ENCODE measurements at places on chromosomes 2 and 18. TPM values are rescaled to one million over a fixed set of nuclear protein-coding genes. Genes with fewer than 3 reads are reported as not detected.
A peak's percentile ranks its signal among the peaks of the same experiment; 100 is the strongest.

GRCh38 chr2:27552941-27553340 is 29.9 kb upstream of the ZNF512 start:
- DNase-seq, result no peak

GRCh38 chr2:3513026-3513810 is 6.1 kb downstream of the ADI1 start:
- DNase-seq, result no peak

GRCh38 chr2:17733599-17733998 is 20.0 kb downstream of the SMC6 start:
- DNase-seq, result no peak

GRCh38 chr2:172465417-172466334 is 38.3 kb downstream of the ITGA6 start:
- DNase-seq, result peak; percentile 71

GRCh38 chr2:124778076-124778475 is 753.0 kb downstream of the CNTNAP5 start:
- no peak for DNase-seq

DNA sequence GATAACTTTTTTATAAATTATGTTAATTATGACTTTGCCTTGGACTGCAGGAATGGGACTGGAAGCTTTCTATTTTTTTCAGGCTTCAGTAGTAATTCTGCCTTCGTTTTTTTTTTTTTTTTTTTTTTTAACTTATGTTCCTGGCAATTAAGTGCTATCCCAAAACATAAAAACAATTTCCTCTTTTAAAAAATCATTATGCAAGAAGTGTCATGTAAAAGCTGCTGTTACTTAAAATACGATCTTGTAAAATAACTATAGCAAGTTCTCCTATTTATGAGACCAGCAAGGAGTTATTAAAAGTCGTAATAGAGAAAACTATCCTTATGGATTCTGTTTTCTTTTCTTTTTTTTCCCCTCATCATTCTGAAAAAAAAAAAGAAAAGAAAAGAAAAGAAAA is 301.6 kb upstream of the FBXO11 start:
- no peak for DNase-seq

DNA sequence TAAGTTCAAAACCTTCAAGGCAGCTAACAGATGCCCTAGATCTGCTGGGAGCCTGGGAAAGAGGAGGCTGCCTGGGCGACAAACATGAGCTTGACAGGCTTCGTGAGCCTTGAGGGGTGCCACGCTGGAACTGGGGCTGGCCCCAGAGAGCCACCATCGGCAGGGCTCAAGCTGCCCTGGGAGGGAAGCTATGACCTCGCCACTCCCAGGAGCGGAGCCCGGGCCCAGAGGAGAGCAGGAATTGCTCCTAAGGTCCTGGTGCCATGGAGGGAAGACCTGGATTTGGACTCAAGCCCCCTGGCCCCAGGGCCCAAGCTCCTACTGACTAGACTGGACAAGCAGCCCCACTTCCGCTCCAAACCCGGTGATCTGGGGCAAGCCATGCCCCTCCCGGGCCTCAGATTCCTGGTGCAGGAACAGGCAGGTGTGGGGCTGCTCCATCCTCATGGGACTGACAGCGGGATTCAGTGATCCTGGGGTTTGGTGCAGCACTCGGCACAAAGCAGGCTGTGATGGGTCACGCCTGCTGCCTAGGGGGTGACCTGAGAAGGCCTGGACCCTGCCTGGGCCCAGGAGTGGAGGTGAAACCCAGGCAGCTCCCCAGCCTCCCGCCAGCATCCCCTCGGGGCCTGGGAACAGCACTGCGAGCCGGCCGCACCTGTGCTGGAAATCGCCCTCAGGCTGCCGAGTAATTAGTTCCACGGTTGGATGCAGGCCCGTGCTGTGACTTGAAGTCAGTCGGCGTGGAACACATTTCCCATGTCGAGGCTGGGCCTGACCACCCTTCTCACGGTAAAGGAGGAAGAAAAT is 246.9 kb downstream of the NDUFA10 start:
- DNase-seq, result no peak

- no peak for DNase-seq
These were observed 311.7 kb upstream of the PKDCC start for GRCh38 chr2:41736105-41736567.

DNA sequence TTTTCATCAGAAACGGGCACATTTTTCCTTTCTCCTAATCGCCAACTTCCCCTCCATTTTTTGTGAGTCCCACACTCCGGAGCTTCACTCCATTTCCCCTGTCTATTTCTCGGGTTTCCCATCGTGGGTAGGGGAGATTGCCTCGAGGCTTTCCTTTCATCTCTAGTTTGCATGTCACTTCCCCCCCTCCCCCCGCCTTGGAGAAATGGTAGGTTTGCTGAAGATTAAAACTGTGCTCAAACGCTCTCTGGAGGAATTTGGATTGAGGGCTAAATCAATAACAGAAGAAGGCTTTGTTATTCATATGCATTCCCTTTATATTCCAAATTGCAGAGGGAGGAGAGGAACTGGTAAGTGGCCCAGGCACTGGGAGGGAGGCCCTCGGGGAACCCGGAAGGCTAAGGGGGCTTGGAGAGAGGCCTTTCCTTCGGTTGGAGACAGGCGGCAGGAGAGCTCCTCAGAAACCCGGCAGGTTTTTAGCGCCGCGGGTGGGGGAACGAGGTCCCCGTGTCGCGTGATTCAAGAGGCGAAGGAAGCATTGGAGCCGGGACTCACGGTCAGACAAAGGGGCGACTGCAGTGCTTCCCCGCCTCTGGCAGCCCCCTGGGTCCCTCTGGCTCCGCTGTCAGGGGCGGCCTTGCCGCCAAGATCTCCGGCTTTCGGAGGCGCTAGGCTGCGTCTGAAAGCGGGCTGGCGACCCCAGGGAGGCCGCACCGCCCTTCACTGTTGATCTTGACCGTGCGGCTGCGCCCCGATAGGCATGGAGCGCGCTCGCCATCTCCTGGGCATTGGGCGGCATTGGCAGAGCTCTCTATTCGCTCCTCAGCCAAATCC is 2.4 kb upstream of the HOXD12 start:
- peak; percentile 40 for DNase-seq

GRCh38 chr2:240426845-240427721 is 8.4 kb upstream of the GPC1 start:
- DNase-seq, result no peak

GRCh38 chr2:165959371-165959770 is 5.8 kb upstream of the TTC21B start:
- DNase-seq, result no peak

DNA sequence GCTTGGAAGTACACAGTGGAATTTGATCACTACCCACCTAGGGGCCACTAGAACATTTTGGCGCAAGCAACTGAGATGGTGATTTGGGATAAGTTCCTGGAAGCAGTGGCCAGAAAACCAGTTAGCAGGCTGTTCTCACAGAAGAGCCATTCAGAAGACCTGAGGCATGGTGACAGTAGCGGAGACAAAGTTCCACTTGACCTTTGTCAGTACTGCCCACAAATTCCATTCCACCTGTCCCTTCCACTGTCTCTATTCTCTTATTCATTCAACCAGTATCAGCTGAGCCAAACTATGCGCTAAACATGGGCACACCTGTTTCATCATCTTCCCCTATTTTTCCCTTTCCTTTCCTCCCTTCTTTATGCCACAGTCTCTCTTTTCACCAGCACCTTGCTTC is 59.2 kb upstream of the PPP1CB start:
- DNase-seq, result no peak

GRCh38 chr2:230619491-230619890 is 93.2 kb upstream of the CAB39 start:
- no peak for DNase-seq

DNA sequence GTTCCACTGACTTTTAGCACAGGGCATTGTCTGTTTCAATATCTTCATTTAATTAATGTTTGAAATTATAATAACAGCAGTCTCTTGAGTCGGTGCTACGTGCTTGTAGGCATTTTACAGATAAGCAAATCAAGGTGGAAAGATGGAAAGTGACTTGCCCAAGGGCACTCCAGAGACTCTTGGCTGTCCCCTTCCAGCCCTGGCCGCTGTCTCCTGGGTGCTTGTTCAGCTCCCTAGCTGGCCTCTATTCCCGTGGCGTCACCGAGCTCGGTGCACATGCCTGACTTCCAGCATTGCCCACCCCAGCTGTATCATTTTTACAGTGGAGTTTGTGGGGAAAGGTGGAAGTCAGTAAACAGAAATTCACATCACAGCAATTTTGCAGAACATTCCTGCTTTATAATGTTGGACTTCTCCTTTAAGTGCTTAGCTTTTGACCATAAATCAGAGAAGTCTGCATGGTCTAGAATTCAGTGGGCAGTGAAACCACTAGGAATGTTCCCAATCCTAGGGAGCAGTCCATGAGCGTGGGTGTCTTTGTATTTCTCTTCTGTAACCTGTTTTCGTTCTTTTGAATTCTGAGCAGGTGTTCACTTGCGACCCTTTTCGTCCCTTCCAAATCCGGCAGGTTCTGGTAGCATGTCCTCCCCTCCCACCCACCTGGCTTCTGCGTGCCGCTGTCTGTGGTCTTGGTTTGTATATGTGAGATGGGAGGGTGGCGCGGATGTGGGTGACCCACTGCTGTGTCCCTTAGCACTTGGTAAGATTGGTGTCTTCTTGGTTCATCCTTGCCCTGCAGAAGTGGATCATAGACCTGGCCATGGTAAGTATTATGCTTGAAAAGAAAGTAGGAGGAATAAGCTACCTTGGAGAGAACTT is 8.4 kb downstream of the SLC66A3 start:
- DNase-seq, result no peak

DNA sequence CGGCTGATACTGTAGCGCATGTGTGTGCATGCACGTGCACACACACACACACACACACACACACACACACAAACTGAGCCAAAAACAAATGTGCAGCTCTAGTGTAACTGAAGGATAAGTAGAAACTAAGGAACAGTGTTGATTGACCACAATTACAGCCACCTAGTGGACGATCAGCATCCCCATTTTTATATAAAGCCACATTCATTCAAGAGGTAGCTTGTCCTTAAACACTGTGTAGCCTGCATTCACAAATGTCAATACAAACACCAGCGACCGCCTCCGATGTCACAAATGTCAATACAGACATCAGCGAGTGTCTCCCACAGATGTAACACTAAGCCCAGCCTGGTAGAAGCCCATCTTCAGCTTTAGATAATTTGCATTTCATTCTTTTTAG is 167.4 kb downstream of the PTGR3 start:
- no peak for DNase-seq

DNA sequence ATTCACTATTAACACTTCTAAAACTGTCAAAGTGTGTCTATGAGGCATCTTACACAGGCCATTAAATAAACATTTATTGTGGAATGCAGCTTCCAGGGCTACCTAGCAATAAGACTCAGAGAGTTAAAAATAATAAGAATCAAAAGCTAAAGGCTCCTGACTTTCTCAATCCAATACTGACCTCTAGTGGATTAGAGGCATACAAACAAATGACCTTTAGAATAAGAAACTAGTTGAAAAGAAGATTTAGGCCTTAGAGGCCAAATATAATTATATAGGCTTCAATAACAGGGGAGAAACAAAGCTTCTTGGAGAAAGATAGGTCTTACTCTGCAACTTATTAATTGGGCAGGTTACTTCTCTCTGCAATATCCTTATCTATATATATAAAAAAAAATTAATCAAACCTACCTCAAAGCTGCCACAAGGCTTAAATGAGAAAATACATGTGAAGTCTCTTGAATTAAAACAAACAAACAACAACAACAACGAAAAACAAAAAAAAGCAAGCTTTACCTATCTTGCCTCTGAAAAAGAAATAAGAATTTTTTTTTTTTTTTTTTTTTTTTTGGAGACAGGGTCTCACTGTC is 246.1 kb downstream of the EXOC6B start:
- DNase-seq, result no peak

- no peak for DNase-seq
These were observed 10.4 kb upstream of the CAVIN2 start for GRCh38 chr2:191857259-191857805.

DNA sequence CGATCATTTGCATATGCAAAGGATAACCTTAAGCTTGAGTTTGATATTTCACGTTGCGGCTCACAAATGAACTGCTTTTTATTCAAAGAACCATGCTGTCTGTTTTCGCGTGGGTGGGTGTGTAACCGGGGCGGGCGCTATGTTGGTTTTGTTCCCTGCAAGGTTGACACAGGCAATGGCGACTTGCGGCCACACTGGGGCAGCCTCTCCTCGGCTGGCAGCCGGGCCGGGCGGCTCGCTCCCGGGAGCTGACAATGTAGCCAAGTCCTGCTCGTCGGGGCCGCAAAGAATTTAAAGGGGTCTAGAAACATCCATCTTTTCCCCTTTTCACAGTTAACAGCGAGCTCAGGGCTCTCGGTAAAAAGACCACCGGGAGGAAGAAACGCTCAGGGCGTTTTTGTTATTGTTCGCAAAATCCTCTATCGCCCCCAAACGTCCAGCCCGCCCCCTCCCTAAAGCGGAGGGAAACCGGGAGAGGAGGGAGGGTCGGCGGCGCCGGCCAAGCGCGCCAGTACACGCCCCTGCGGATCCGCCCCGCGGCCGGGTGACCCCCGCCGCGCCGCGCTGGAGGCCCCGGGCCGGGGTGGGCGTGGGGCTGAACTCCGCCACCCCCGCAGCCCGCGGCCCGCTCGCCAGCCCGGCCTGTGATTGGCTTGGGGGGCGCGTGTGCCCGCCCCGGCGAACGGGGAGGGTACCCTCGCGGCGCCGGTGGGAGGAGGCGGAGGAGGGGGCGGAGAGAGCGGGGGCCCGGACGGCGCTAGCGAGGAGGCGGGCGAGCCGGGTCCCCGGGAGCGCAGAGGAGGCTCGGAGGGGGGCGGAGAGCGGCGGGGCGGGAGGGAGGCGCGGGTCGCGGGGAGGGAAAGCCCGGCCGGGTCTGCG is at the start of gene NEDD4L:
Gene NEDD4L, plus strand, starts transcription at position 736 of the 879 bp plus-strand sequence. CDS start 435 bp downstream, outside the sequence.
- DNase-seq, result peak; percentile 44

GRCh38 chr2:55152475-55153412 is 79.3 kb downstream of the CLHC1 start:
- no peak for DNase-seq

DNA sequence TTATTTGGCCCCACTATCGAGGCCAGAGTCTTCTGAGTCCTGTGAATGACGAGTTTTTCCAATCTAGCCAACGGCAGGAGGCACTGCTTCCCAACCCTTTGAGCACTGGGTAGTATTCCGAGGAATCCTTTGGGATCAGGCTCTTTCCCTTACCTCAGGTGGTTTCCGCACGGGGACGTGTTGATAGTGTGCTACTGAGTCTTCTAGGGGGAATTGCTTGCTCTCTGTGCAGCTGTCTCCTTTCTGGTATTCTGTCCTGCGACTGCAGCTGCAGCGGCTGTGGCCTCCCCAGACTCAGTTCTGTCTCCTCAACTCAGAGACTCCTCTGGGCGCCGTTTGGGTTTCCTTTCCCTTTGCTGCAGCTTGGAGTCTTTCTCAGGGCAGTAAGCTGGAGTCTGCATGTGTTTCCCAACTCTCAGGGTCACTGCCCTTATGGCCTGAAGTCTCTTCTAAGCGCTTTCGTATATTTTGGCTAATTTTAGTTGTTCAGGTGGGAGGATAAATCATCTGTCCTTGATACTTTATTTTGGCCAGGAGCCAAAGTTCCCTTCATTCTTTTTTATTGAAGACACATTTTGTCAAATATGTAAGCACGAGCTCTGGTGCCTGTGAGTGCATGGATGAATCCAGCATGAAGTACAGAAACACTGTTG is 118.4 kb downstream of the MAP4K4 start:
- no peak for DNase-seq

The DUSP28 gene
- total RNA-seq, result 17.3 TPM

The DSG3 gene
- total RNA-seq, result not detected

The EVX2 gene
- not detected for total RNA-seq

The DTNA gene
- not detected for total RNA-seq

The LGALSL gene
- total RNA-seq, result 0.39 TPM

The SNORC gene
- total RNA-seq, result 0.44 TPM

The LIPG gene
- not detected for total RNA-seq
